SK-N-MC (cell line): ENCODE measurements at places on chromosomes 5 and 9.

- no peak for DNase-seq
These were observed 284.6 kb downstream of the MRPS30 start for GRCh38 chr5:45093377-45093776.

DNA sequence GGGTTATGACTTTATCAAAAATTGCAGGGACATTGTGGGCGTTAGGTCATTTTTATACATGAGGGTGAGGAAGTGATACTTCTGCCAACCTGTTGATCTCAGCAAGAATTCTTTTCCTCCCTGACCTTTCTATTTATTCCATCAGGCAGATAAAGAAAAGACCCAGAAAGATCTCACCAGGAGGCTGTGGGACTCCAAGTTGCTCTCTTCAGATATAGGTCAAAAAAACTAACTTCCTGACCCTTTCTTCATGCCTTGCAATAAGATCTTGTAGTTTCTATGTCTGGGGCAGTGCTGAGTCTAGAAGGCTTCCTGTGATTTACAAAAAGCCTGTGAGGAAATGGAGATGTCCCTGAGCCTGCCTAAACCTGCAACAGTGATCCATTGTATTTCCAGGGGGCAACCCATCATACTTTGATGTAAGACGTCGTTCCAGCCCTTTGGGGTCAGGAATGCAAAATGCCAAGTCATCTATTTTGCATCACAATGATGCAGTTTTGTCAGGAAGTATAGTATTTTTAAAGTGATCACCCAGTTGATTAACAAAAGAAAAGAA, 22.0 kb upstream of the PIK3R1 start:
- no peak for DNase-seq

GRCh38 chr9:69497816-69498215, 172.8 kb downstream of the ENTREP1 start:
- no peak for DNase-seq

- no peak for DNase-seq
These were observed 18.5 kb downstream of the NIM1K start for GRCh38 chr5:43210570-43210969.

- DNase-seq, result no peak
These were observed 150.7 kb upstream of the RASA1 start for GRCh38 chr5:87116825-87117512.

- DNase-seq, result no peak
These were observed 540.0 kb upstream of the GRAMD2B start for GRCh38 chr5:125883223-125883622.

DNA sequence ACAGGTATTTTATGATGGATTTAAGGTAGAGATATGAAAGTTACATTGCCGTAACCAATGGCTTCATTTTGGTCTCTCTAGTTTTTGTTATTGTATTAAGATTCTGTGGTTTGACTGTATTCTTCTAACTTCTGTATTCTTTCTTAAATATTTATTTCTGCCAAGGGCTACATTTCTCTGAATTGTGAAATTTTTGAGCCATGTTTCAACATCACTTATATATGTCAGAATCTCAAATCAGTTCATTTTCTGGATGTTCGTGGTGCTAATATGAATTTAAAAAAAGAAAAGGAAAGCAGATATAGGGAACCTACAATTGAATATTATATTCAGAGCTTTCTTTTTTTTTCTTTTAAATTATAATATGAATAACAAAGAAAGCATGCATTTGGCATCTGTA, 142.7 kb downstream of the ANXA1 start:
- DNase-seq, result no peak

DNA sequence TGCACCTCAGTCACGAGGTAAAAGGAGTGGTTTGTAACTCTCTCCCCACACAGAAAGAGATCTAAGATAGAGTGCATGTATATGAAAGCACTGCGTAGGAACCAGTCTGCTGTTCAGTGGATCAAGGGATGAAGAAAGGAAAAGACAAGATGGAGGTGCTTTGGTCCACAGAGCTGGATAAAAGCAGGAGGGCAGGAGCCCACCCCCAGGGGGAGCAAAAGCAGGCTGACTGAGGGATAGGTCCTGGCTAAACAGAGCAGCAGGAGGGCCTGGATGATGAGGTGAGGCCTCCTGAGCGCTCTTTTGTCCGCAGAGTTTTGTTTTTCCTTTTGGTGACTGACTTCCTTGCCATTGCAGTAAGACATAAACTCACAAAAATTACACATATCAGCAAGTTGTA, 293.5 kb upstream of the C9orf72 start:
- DNase-seq, result no peak

DNA sequence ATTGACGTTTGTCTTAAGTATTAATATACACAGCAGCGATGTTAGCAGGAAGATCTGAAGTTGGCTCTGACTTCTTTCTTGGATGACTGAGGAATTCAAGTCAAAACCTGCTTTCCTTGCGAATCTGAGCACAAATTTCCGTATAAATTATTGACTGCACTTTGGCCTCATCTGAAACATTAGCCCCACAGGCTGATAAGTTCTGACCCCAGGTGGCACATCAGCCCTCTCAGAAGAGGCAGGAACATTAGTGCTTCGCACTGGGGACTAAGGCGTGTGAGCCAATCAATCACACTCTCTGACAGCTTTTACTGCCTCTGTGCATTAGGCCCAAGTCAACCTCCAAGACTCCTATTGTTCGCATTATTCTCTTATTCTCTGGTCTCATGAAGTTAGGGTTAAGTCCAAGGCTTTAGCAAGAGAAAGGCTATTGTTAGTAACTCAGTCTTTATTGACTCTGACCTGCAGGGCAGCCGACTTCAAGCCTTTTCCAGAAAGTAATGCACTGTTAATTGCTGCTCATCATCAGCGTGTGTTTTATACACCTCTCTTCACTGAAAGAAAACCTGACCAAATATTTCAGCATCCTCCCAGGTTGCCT, 84.2 kb downstream of the ZNF608 start:
- DNase-seq, result no peak

GRCh38 chr9:26325444-26325829, 567.2 kb downstream of the CAAP1 start:
- DNase-seq, result no peak

DNA sequence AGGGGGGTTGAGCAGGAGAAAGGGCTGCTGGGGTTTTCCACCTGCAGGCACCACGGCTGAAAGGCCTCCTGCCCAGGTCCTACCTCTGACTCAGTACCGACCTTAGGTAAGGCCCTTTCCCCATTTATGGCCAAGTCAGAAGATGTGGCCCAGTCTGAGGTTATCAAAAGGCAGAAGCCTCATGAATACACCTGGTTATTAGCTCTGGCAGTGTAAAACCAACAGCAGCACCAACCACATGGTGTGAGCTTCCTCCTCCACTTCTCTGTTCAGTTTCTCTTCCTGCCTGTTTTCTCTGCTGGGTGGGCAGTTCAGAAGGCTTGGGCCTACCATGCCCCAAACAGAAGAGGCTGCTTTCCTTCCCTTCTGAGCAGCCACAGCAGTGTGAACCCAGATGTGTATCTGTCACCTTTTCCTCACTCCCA, 86.9 kb downstream of the UGCG start:
- DNase-seq, result no peak

GRCh38 chr9:7729371-7730163, 70.0 kb downstream of the DMAC1 start:
- DNase-seq, result no peak

DNA sequence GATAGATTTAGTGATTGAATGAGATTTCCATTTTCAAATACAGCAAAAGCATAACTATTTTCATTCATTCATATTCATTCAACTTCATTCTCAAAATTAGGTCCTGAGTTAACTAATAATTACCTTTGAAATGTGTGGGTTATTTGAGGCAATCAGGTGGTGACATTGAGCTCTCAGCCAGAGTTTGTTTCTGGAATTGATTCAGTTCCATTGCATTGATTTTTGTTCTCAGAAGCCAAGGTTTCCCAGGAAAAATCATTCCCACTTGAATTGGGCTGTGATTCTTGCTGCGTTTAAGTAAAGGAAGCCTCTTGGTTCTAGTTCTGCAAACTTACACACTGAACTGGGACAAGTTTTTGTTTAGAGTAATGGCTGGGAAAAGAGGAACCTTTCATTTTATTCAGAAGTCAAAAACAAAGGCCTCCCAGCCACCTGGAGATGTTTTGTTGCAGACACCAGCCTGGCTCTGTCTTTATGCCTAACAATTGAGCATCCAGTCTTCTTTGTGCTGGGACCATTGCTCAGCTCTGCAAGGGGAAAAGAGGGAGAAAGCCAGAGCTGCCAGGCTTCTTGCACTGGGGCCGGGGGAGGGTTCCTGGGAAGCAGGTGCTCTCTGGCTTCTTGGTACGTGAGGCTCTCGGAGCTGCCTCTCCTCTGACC, 198.6 kb downstream of the TRIO start:
- no peak for DNase-seq

GRCh38 chr5:118554981-118555380, 433.4 kb downstream of the DTWD2 start:
- no peak for DNase-seq

DNA sequence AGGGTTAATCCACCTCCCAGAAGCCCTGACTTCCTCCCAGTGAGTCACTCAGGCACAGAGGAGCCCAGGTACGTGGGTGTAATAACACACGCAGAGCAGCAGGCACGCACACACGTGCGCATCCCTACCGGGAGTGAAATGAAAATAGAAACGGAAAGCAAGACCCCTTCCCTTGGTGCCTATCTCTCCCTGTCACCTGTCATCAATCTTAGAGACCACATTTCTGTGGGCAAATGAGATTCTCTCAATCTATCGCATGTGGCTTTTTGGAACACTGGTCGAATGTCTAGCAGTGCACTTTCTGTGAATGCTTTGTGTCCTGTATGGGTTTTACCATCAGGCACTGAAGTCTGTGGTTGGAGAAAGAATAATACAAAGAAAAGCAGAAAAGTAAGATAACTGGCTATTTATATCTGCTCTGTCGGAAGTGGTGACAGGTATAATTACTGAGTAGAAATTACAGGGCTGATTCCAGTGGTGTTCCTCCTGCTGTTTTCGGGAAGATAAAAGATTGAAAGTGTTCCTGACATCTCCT, 137.7 kb upstream of the GRIA1 start:
- no peak for DNase-seq

GRCh38 chr5:169243651-169244422, 57.1 kb downstream of the SLIT3 start:
- no peak for DNase-seq

- no peak for DNase-seq
These were observed 35.2 kb downstream of the MARCHF11 start for GRCh38 chr5:16144416-16144815.

- no peak for DNase-seq
These were observed 118.4 kb downstream of the ARHGAP26 start for GRCh38 chr5:142888469-142889085.

- no peak for DNase-seq
These were observed 149.3 kb upstream of the POU5F2 start for GRCh38 chr5:93890657-93891056.

GRCh38 chr9:88266416-88266815, 121.8 kb upstream of the SPIN1 start:
- no peak for DNase-seq

GRCh38 chr9:108950168-108950567, 16.0 kb downstream of the ABITRAM start:
- no peak for DNase-seq

DNA sequence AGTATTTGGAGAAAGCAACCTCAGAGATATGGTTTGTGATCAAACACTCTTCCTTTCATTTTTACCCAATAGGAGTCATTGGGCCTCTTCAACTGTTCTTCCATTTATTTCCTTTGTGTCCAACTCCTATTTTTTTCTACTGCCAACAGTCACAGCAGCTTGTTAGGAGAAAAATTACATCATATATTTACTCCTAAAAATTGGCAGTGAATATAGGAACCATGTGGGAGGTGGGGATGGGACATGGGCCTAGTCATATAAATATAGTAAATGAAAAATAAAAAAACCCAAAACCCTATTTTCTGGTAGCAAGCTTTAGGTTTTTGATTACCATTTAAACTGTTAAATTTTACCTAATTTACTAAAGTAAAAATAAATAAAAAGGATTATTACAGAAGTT, 134.9 kb upstream of the MPDZ start:
- no peak for DNase-seq

- DNase-seq, result no peak
These were observed 434.9 kb downstream of the NFIB start for GRCh38 chr9:13879011-13879410.

- DNase-seq, result no peak
These were observed 6.4 kb upstream of the NOTCH1 start for GRCh38 chr9:136552117-136552703.

DNA sequence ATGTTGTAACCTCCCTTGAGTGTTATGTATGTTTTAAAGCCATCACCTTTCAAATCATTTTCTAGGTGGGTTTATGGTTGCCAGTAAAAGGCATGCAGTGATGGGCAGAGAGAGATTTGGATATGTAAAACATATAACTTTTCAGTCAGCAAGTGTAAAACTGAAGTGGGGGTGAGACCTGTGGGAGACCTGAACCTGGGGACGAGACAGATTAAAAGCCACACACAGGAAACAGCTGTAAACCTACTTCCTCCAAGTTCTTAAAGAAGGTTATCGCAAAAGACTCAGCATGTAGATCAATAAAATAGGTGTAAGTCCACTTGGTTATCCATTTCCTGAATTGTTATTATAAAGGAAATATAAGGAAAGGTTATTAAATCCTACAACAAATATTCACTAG, 76.6 kb downstream of the YIPF5 start:
- no peak for DNase-seq

DNA sequence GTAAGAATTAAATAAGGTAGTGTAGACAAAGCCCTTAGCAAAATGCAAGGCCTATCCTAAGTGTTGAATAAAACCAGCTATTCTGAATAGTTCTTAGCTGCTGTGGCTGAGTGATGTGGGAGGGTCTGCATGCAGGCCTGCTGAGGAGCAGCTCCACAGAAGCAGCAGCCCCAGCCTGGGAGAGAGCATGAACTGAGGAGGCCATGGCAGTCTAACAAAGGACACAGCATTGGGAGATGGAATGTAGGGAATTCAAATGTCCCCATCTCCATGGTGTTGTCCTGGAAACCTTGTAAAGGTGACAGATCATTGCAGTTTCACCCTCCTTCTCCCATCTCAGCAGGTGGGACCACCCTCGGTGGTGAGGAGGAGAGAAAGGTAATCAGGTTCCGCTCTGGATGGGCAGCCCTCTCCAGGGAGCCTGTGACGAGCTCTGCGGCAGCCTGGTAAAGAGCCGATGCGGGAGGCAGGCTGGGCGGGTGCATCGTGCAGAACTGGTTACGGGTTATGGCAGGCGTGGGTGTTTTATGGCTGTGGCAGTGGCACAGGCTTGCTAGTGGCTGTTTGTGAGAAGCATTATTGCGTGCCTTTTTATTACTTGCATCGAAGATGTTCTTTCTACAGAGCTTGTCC, 199.9 kb upstream of the GLRA1 start:
- DNase-seq, result no peak

DNA sequence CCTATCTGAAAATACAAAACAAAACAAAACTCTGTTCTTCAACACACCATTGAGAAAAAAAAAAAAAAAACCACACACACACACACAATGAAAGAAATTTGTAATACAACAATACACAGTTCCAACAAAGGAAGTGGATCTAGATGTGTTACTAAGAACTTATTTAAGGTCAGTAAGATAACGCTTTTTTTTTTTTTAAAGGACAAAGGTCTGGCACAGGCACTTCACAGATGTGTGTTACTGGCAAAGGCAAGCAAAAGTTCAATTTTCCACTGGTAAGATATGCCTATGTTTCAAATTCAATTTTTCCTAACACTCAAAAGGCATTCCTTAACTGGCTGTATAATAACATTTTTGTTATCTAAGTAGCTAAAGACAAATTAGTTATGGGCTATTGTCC, 3.6 kb downstream of the RFK start:
- no peak for DNase-seq

GRCh38 chr5:144436007-144436406, 265.3 kb downstream of the KCTD16 start:
- DNase-seq, result no peak
